Lung microvascular endothelial cell (primary cell): ENCODE measurements at places on chromosomes 5 and 9. TPM values are rescaled to one million over a fixed set of nuclear protein-coding genes. Genes with fewer than 3 reads are reported as not detected.

GRCh38 chr5:83151821-83152220, 74.5 kb downstream of the XRCC4 start:
- no peak for DNase-seq

- no peak for DNase-seq
These were observed 9.2 kb upstream of the SEMA6A start for GRCh38 chr5:116583862-116584222.

- peak; percentile 77 for DNase-seq
These were observed 1.0 kb downstream of the MRPS2 start for GRCh38 chr9:135501261-135502167.

- DNase-seq = no peak
These were observed 2.0 kb upstream of the DBH start for GRCh38 chr9:133634081-133634691.

- DNase-seq = no peak
These were observed 6.7 kb upstream of the FYB1 start for GRCh38 chr5:39226100-39226451.

DNA sequence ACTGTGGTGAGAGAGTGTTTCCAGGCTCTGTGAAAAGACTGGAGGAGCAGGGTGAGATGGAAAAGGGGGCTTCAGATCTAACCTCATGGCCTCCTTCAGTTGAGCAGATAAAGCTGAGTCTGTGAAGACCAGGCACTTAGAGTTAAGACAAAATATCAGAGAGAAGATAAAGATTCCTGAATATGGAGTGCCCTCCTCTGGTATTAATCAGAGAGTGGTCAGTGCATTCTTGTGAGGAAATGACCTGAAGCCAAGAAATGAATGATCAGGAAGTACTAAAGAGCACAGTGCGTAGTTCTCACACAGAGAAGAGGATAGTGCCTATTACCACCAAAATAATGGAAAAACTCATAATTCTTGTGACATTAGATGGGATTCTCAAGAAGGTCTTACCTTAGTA, 1417.0 kb upstream of the ACO1 start:
- no peak for DNase-seq

- DNase-seq = peak; percentile 42
These were observed 1.6 kb downstream of the BASP1 start for GRCh38 chr5:17219006-17219422.

- DNase-seq = no peak
These were observed 165.3 kb downstream of the KDM4C start for GRCh38 chr9:6923086-6923485.

GRCh38 chr5:1498623-1499416, 24.9 kb downstream of the LPCAT1 start:
- no peak for DNase-seq

DNA sequence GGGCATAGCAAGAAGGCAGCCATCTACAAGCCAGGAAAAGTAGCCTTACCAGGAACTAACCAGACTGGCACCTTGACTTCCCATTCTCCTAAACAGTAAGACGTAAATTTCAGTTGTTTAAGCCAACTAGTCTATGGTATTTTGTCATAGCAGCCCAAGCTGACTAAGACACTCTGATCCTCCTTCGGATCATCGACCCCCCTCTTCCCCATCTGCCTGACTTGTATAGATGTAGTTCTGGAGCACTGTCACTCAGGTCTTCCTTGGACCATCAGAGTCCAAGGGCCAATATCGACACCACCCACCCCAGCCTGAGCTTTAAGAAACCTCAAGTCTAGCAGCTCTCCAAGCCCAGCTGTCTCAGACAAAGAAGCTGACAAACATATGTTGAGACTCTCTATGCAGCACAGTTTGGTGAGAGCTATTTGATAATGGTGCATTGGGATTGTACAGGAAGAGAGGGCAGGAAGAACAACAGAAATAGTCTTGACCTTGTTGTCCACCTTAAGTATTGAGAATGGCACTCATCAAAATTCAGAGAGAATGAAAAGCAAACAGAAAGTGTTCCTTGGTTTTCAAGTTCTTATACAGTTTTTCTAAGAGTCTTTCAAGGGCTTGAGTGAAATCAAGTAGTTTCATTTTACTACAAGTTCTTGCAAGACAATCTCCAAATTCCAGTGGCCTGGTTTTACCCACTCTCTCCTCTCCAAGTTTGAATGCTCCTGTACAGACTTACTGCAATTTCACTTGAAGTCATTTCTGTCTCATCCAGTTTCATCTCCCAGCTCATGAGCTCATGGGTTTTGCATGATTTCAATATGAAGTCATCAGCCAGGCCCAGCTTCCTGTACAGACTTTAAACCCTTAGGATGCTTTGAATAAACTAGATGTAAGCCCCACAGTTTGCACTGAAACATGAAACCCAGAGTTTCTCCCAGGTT, 122.3 kb upstream of the RAI14 start:
- DNase-seq = peak; percentile 73

GRCh38 chr5:141322261-141322660, 1.7 kb upstream of the TAF7 start:
- DNase-seq = no peak

- DNase-seq = no peak
These were observed 258.5 kb downstream of the AOPEP start for GRCh38 chr9:94984891-94985476.

GRCh38 chr9:18666348-18666747, 192.4 kb downstream of the ADAMTSL1 start:
- no peak for DNase-seq

GRCh38 chr9:70477146-70477745, 62.8 kb upstream of the KLF9 start:
- peak; percentile 51 for DNase-seq

- peak; percentile 67 for DNase-seq
These were observed 66.6 kb upstream of the IFNK start for GRCh38 chr9:27457445-27457844.

DNA sequence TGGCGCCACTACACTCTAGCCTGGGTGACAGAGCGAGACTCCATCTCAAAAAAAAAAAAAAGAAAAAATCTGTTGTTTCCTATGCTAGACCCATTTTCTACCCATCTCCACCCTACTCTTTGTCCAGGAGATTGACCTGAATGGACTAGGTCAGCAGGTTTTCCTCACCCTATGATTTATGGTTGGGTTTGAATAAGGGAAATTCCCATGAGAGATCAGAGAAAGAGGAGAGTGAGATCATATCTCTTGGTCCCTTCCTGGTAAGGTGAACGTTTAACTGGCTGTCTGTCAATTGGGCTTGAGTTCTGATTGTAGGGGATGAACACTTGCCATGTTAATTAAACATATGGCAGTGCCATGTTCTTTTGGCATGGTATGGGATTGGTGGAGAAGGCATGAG, 387.4 kb downstream of the MAN2A1 start:
- DNase-seq = no peak

GRCh38 chr9:124878021-124878420, 16.1 kb downstream of the ARPC5L start:
- no peak for DNase-seq

DNA sequence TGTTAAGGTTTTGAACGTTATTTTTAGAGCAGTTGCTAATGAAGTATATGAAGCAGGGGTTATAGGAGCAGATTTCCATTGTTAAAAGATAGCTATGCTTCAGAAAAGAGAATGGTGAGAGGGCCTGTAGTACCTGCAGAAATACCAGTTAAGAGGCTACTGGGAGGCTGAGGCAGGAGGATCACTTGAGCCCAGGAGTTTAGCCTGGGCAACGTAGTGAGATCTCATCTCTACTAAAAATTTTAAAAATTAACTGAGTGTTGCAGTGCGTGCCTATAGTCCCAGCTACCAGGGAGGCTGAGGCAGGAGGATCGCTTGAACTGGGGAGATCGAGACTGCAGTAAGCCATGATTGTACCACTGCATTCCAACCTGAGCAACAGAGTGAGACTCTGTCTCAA, 148.8 kb downstream of the ZCCHC7 start:
- no peak for DNase-seq

DNA sequence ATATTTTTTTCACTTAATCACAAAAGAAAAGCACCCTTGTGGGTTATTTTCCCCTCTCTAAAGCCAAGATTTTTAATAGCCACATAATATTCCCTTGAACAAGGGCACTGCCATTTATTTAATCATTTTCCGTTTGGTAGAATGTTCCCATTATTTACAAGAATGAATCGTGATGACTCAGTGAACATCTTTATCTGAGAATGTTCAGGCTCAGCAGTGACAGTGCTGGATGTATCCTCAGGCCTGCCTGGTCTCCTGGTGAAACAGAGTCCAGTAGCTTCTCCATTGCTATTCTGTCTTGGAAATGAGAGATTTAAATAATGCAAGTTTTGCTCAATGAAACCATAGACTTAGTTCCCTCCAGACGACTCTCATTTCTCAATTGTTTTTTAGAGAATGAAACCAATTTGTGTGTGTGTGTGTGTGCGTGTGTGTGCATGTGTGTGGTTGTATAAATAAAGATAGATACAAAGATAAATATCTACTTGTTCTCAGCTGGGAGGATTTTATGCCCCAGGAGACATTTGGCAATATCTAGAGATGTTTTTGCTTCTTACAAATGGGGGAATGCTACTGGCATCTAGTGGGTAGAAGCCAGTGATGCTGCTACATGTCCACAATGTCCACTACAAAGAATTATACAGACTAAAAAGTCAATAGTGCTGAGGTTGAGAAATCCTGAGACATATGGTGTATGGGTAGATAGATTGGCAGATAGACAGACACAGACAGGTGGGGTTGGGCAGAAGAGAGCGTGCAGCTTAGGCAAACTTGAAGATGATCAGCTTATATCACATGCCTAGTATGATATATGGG, 55.0 kb downstream of the PAPPA start:
- DNase-seq = no peak

- DNase-seq = no peak
These were observed 495.1 kb downstream of the KIF4B start for GRCh38 chr5:155508673-155509072.

DNA sequence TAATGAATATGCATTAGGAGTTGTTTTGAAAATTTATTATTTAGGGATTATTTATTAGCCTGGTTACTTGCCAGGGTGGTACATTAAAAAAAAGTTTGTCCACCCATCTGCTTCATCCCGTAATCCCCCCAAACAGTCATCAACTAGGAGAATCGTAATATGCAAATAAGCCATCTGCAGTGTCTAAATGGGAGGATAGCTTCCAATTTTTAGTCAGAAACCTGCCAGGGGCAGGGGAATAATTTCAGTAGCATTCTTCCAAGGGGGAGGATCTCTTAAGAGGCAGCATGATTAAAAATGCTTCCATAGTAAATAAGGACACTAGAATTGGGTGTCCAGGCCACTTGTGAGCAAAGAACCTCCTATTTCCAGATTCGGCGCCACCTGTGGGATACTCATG, 43.3 kb downstream of the SH3GL2 start:
- DNase-seq = no peak

DNA sequence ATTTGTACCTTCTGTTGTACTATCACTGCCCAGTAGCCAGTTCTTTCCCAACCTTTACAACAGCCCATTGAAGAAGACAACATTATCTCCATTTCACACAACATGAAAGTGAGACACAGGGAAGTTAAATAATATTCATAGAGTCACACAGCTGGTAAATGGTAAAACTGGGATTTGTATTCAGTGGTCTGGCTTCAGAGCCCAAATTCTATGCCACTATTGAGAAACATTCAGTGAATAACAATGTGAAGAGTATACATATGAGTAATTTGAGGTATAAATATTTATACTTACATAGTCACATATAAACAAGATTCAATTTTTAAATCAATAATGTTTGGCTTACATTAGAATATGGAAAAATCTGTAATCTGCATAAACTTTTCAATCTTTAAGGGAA, 13.8 kb downstream of the SMIM15 start:
- DNase-seq = no peak

- peak; percentile 45 for DNase-seq
These were observed 177.6 kb upstream of the SMARCA2 start for GRCh38 chr9:1837453-1838084.

The PCBD2 gene
- 3.1 and 3.6 TPM in 2 replicates for total RNA-seq

The PCDHB11 gene
- total RNA-seq = 0.44 and 1.8 TPM in 2 replicates

The CD72 gene
- under 0.01 TPM in 1 of 2 replicates, not detected in the other for total RNA-seq

The SLC25A48 gene
- total RNA-seq = not detected in 2 replicates

The TLR4 gene
- total RNA-seq = 116 and 187 TPM in 2 replicates

The ACOT12 gene
- total RNA-seq = not detected in 2 replicates

The SOWAHA gene
- total RNA-seq = not detected in 2 replicates

The SLC4A9 gene
- under 0.01 TPM in 1 of 2 replicates, not detected in the other for total RNA-seq

The ALDH7A1 gene
- 12.5 and 25.1 TPM in 2 replicates for total RNA-seq

The SPATA31C1 gene
- total RNA-seq = not detected in 2 replicates

The PCDHGB6 gene
- 1.3 and 2.4 TPM in 2 replicates for total RNA-seq

The RNF224 gene
- under 0.01 TPM in 1 of 2 replicates, not detected in the other for total RNA-seq

The C1QTNF2 gene
- total RNA-seq = under 0.01 and 0.20 TPM in 2 replicates

The EMB gene
- under 0.01 TPM in 2 replicates for total RNA-seq

The SIMC1 gene
- 1.5 and 2.2 TPM in 2 replicates for total RNA-seq

The OR1J2 gene
- not detected in 2 replicates for total RNA-seq
